ENCODE measurements at places on chromosomes 13 and 19.

DNA sequence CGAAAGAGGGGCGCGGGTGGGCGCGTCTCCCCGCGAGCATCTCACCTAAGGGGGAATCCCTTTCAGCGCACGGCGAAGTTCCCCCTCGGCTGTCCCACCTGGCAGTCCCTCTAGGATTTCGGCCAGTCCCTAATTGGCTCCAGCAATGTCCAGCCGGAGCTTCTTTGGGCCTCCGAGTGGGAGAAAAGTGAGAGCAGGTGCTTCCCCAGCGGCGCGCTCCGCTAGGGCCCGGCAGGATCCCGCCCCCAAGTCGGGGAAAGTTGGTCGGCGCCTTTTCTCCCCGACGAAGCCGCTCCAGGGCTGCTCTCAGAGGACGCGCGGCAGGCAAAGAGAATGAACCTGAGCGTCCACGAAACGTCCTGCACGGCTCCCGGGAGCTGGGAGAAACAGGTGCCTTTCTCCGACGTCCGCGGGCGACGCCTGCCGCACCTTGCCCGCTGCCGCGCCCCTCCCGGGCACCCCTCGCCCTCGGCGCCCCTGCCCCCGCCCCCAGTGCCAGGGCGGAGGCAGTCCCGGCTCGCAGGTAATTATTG, 366 bp upstream of the KL start:
- no peak for DNase-seq

DNA sequence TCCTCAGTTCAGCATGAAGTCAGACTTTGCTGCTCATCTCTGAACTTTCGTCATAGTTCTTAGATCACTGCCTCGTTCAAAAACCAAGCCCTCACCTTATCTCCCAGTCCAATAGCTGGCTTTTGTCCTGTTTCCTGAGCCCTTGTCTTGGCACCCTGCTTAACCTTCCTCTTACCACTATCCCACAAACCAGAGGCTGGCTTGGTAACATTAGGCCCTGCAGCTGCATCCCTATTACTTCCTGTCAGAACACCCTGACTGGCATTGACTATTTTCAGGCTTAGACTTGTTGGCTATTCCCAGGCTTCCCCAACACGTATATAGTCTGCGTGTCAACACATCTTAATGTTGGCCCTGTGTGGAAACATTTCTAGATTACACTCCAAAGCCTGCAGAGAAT, 172.4 kb downstream of the VWA8 start:
- DNase-seq = no peak

DNA sequence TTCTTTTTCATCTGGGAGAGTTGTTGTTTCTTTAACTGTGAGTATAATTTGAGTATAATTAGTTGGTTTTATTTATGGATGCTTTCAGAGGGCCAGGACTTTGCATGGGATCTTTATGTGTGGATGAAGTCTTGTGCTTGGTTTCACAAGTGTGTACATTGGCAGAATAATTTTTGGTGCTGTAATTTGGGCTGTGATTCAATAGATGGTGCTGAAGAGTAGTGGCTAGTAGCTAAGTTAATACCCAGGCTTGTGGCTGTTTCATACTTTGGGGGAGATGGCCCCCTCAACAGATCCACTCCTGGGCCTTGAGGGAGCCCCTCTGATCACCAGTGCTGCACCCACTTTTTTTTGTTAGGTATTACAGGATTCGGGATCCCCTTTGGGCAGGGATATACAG, 1142.4 kb downstream of the SLITRK1 start:
- DNase-seq = peak; percentile 8

- no peak for DNase-seq
These were observed 55.8 kb downstream of the ZNF93 start for GRCh38 chr19:19956434-19957075.

GRCh38 chr19:12260861-12261260, 33.8 kb downstream of the ZNF44 start:
- no peak for DNase-seq

- peak; percentile 22 for DNase-seq
These were observed 1774.6 kb upstream of the PCDH20 start for GRCh38 chr13:63190219-63190618.

DNA sequence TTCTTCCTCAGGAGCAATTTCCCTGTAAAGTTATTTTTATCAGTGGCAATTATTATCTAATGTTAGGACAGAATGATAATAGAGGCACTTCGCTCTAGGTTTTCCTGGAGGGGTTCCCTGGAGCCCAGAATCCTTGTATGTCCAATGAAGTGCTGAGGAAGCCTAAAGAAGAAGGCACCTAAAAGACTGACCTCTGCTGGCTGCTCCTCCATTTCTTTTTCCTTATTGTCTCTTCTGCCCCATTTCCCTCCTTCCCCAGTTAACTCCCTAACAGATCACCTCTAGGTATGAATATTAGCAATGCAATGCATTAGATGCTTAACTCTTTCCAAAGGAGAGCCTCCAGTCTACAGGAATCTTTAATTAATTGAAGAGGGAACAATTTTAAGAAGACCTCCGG, 985.4 kb downstream of the DIAPH3 start:
- no peak for DNase-seq

GRCh38 chr19:7980168-7980567, 25.3 kb downstream of the ELAVL1 start:
- no peak for DNase-seq
